ENCODE measurements at places on chromosomes 1 and 21.

DNA sequence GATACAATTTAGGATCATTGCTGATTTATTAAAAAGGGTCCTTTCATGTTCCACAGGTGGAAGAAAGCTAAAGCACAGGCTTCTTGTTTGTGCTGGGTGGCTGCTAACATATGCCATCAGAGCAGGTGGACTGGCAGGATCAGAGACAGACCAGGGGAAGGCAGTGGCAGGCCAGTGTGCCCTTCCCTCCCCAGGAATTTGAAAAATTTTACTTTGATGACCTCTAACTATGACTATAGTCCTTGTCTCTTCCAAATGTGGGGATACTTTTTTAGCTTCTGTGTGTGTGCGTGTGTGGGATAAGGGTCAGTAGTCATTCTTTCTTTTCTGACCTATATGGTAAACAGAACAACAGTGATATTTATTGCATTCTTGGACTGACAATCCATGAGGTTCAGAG, 49.9 kb downstream of the LHX9 start:
- DNase-seq = no peak

DNA sequence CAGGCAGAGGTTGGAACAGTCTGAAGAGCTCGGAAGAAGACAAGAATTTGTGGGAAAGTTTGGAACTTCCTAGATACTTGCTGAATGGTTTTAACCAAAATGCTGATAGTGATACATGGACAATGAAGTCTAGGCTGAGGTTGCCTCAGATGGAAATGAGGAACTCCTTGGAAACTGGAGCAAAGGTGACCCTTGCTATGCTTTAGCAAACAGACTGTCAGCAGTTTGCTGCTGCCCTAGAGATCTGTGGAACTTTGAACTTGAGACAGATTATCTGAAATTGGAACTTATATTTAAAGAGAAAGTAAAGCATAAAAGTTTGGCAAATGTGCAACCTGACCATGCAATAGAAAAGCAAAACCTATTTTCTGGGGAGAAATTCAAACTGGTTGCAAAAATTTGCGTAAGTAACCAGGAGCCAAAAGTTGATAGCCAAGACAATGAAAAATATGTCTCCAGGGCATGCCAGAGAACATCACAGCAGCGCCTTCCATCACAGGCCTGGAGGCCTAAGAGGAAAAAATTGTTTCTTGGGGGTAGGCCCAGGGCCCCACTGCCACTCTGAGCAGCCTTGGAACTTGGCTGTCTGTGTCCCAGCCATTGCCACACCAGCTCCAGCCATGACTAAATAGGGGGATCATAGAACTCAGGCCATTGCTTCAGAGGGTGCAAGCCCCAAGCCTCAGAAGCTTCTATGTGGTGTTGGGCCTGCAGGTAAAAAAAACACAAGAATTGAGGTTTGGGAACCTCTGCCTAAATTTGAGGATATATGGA, 675.3 kb downstream of the LTN1 start:
- no peak for DNase-seq

DNA sequence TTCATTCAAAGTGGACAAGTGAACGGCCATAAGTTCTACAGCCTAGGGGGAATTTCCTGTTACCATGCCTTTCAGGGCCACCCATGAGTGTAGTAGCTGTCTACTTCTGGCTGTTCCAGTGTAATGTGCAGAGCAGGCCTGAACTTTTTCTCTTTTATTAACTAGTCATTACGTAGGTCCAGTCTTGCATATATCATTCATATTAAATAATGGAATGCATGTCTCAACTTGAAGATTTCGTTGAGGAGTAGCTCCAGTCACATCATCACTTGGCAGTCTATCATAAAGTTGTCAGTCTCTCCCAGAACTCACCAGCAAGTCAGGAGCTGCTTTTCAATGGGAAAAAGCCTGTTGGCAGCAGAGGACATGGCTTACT, 12.0 kb upstream of the GIPC2 start:
- DNase-seq = no peak

GRCh38 chr1:168408884-168409283, 128.2 kb downstream of the TBX19 start:
- DNase-seq = no peak

GRCh38 chr1:16380868-16381267, 13.8 kb downstream of the SZRD1 start:
- DNase-seq = no peak

- DNase-seq = no peak
Measured at GRCh38 chr1:202170726-202171125, 10.3 kb upstream of the PTPN7 start.

GRCh38 chr1:109371341-109371739, 26.4 kb downstream of the SORT1 start:
- DNase-seq = no peak

GRCh38 chr1:74549932-74550331, 37.5 kb upstream of the LRRC53 start:
- DNase-seq = no peak

Data from glutamatergic neuron (in vitro differentiated cells).